ENCODE measurements at places on chromosomes 6 and 20. TPM values are rescaled to one million over a fixed set of nuclear protein-coding genes. Genes with fewer than 3 reads are reported as not detected.

SLC16A10 gene
- total RNA-seq: under 0.01 TPM

LIME1 gene
- total RNA-seq: 1.5 TPM

GRCh38 chr6:39746795-39747194 is 21.6 kb upstream of the KIF6 start:
- DNase-seq: no peak

PLAGL2 gene
- 3.5 TPM for total RNA-seq

DNA sequence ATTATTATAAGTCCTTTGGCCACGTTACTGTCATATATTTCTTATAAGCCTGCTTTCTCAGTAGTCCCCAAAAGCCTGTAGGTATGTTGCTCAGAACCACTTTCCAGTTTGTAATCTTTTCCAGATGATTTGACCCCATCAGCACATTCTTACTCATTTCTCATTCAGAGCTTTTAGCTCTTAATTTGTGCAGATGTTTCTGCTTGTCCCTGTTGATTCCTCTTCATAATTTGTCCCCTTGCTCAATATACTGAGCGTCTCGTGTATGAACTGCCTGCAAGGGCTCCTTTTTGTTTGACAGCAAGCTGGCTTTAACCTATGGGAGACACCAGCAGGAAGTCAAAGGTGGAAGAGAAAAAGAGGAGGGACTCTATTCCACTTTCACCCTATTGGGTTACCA is 733.8 kb upstream of the GJE1 start:
- no peak for DNase-seq

RAB23 gene
- 4.2 TPM for total RNA-seq

DNA sequence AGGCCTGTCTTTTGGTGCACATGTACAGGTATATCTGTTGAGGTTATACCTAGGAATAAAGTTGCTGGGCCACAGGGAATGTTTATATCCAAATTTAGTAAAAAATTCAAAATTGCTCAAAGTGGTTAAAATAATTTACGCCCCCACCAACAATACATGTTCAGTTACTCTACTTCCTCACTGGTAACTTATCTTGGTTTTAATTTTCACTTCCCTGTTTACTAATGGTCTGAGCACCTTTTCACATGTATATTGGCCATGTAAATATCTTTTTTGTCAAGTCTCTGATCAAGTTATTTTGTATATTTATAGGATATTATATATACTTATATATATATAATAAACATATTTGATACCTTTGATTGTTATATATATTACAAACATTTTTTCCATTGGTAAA is 9.7 kb downstream of the PDE7B start:
- DNase-seq: no peak

IP6K3 gene
- total RNA-seq: not detected

- no peak for DNase-seq
Measured at GRCh38 chr6:155417454-155417853, 38.2 kb downstream of the NOX3 start.

DNA sequence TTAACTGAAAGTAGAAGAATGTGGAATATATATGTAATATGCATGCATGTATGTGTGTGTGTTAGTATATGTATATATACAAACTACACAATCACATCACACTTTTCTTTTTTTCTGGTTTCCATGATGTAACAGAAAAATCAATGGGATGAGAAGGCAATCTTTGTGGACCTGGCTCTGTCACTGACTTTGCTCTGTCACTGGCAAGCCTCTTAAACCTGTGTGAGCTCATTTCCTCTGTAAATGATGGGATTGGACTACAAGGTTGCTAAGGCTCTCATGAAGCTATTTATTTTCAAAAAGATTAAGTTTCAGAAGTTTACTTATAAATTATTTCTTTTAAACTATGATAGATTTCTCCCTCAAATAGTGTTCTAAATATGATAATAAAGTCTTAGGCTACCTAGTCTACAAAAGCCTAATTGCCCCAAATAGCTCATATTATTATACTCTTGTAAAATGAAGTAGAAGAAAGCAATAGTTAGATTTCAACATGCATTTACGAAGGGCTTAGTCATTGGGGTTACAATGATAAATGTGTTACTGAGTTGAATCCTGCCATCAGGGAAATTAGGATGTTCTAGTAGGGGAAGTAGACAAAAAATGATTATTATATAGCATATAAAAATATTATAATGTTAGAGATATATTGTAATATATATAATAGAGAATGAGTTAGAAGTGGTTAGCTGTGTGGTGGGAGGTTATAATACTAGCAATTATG is 129.3 kb downstream of the AFG1L start:
- DNase-seq: no peak

BMP5 gene
- total RNA-seq: not detected

C6orf118 gene
- total RNA-seq: not detected

DNA sequence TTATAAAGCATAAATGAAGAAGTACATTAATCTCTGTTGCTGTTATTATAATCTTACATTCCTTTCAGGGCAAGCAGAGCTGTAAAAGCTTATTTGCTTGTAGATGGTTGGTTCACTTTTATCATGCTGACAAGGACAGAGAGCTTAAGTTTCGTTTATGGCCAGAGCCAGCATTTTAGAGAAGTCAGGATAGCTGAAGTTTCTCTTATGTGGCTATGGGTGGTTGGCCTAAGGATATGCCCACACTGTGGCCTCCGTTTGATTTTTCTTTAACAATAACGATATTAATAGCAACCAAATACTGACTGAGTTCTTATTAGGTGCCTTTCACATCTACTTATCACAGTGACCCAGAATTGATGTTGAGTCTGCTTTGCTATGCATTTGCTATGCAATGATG is 78.5 kb downstream of the FARS2 start:
- no peak for DNase-seq

FOXC1 gene
- 2.8 TPM for total RNA-seq

FOXS1 gene
- total RNA-seq: 0.39 TPM

GRCh38 chr6:10278746-10279145 is 136.1 kb downstream of the TFAP2A start:
- DNase-seq: no peak

GRCh38 chr6:94424692-94425091 is 1005.3 kb upstream of the EPHA7 start:
- no peak for DNase-seq

DNA sequence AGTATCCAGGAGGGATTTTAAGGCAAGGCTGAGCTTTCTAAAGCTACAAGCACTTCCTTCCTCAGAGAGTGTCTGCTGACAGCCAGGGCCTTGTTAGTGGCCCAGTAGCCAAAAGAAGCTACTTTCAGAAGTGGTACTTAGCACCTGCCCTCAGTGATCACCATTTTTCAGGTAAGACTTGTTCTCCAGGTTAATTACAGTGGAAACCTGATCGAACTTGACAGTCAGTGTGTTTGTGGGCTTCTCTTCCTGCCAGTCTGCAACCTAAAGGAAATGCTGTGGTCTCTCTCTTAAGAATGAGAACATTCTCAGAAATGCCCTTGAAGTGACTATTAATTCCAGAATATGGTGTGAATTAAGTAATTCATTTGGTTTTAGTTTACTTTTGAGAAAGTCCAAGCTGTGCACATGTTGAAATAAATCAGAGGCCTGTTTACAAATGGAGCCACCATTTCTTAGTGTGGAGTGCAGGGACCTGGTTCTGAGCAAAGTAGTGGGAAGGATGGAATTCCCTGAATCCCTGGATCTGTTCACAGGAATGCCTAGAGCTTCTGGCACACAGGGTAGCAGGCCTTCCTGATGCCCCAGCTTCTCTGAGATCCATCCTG is 185.3 kb upstream of the AGPAT4 start:
- DNase-seq: no peak

DNA sequence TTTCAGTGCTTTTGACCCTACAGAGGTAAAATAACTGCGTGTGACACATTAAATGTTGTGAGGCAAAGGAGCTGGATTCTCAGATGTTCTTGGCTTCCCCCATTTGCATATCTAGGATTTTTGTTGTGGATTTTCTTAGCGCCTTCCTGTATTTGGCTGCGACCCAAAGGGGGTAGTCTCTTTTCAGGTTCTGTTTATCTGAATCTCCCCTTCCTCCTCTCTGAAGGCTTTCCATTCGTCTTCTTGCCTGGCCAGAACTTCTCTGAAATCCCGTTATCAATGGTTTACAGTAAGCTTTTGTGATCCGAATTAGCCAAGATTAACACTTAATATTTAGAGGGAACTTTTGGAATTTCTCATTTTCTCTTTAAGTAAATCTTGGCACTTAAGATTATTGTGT is 60.8 kb downstream of the ADGRB3 start:
- no peak for DNase-seq

GRCh38 chr6:170122651-170123050 is 168.2 kb downstream of the DLL1 start:
- no peak for DNase-seq

DNA sequence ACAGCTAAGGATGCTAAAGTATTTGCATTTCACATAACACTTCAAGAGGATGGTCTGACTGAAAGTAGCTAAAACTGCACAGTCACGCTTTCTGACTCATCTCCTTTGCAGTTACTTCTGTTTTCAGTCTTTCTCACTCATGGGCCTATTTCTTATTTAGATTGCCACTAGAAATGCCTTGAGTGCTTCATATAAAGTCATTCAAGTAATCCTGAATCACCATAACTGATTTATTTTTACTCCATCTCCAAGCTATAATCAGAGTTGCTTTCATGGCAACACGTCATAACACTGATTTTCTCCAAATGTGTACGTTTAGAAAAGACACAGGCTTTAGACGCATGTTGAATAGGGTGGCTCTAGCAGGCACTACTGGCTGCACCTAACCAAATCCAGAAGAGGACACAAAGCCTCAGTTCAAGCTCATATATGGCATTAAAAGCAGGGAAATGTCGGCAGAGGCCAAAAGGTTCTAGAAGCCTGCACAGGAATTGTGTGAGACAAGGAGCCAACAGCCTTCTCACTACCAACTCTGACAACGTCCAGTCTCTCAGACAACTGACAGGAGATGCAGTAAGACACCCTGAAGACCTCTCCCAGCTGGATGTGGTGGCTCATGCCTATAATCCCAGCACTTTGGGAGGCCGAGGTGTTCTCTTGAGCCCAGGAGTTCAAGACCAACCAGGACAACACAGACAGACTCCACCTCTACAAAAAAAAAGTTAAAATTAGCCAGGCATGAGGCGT is 64.1 kb upstream of the BEND6 start:
- DNase-seq: no peak

EFCAB8 gene
- total RNA-seq: under 0.01 TPM

DNA sequence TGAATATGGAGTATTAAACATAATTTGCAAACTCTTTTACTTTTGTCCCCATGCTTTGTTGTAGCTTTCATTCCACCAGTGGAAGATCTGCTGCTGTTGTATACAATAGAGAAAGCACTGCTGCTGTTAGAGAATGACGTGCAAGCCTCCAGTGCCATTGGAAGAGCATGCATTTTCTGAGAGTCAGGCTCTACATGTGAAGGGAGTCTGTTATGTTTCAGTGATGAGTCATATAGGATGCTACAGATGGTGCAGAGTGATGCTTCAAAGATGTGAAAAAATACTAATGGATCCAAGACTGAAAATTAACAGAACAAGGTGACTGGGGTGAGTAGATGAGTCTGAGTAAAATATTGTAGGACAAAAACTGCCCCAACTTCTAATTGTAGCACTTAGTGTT is 22.4 kb upstream of the BACH2 start:
- no peak for DNase-seq

PRICKLE4 gene
- total RNA-seq: 6.4 TPM

GRCh38 chr6:25278261-25278913 is 787 bp upstream of the CARMIL1 start:
- no peak for DNase-seq

MRPS26 gene
- total RNA-seq: 29.6 TPM

- no peak for DNase-seq
Measured at GRCh38 chr6:158607411-158608170, 37.0 kb downstream of the DYNLT1 start.

- DNase-seq: no peak
Measured at GRCh38 chr6:40822619-40823018, 216.4 kb downstream of the UNC5CL start.

DNA sequence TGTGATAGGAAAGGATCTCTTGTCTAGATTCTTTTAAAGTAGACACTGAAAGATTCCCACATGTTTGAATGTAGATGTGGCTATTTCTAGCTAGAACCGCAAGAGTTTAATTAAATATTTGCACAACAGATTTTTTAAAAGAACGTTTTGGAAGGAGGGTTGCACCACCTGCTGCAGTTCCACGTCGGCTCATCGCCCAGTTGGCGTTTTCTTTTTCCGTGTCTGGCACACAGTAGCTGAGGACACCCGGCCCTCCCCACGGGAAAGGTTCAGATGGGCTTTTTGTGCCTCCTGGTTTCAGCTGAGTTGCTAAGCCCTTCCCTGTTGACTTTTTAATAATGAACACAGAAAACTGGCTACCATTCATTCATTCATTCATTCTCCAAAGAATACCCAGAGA is 41.8 kb upstream of the DOK5 start:
- no peak for DNase-seq
